ENCODE measurements at places on chromosomes 5 and 9.

- no peak for DNase-seq
These were observed 1231.1 kb upstream of the ACO1 start for GRCh38 chr9:31153250-31153840.

DNA sequence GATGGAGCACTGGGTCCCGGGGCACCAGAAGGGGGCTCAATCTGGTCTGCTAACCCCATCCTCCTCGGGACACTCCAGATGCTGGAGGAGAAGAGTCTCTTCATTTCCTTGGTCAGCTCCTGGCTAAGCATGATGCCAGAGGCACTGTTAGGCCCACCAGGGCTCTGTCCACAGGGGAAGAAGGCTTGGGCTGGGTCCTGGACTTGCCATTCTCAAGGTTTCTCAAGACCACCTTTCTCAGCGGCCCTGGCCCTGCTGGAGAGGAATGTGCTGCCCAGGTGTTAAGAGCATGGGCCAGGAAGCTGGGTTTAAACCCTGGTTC is 7.9 kb downstream of the SH2D3C start:
- DNase-seq, result no peak

DNA sequence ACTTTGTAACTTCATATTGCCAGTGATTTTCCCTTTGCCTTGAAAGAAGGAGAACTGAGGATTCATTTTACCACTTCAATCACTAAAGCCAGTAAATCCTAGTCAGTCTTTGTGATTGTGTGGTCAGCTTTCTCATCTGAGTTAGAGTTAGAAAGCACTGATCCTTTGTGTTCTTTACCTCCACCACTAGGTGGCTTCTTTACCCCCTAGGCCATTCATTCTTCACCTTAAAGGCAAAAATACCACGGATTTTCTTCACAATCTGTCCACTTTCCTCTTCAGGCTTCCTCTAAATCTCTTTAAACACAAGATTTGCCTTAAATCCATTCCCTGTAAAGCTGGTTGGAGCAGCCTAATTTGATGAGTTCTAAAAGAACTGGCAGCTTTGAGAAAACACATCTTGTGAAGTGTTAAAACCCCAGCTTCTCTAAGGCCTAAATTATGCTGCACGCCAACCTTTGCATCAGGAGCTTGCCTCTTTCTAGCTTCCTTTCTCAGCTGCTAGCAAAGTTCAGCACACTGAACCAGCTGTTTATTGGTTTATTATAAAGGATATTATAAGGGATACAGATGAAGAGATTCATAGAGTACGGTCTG is 20.4 kb downstream of the BDP1 start:
- DNase-seq, result peak; percentile 82

- no peak for DNase-seq
These were observed 5.3 kb downstream of the NSA2 start for GRCh38 chr5:74772359-74772758.

- DNase-seq, result no peak
These were observed 212.2 kb downstream of the MTRR start for GRCh38 chr5:8081179-8081578.

DNA sequence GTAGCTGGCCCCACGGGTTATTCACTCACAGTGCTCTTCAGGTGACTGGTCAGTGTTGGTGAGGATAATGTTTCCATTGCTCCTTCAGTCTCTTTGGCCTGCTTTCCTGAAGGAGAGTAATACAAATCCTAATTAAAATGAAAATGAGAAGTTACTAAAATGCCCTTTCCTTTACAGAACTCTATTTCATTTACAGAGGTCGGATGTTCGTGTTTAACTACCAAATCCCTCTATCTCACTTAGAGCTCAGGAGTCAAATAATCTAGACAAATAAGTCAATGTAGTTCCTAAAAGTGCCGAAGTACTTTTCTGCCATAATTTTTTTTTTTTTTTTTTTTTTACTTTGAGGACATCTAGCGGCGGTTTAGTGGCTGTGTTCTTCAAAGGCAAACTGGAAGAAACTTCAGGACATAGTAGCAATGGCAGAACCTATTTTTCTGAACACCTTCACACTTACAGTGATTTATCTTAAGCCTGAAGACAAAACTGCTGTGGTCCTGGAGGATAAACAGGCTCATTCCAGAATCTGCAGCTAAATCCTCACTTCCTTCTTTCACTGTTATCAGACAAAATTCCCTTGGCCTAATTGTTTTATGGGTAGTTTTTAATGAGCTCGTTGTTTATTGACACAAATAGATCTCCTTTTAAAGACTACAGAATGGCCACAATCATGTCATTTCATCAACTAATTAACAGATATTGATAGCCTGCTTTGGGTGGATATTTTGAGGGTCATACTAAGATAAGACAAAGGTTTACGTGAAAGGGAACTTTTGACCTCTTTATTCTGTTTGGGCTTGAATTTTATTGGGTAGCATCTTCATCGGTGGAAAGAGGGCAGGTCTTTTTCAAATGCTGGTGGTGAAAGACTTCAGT is 207.6 kb upstream of the DMRTA1 start:
- DNase-seq, result peak; percentile 57

- no peak for DNase-seq
These were observed 409.8 kb downstream of the NTRK2 start for GRCh38 chr9:85079349-85079748.

- DNase-seq, result no peak
These were observed 77.2 kb upstream of the CD180 start for GRCh38 chr5:67273689-67274356.

GRCh38 chr5:12174734-12175133 is 270.5 kb upstream of the CTNND2 start:
- no peak for DNase-seq

GRCh38 chr5:112579599-112580170 is 158.0 kb upstream of the APC start:
- peak; percentile 73 for DNase-seq

DNA sequence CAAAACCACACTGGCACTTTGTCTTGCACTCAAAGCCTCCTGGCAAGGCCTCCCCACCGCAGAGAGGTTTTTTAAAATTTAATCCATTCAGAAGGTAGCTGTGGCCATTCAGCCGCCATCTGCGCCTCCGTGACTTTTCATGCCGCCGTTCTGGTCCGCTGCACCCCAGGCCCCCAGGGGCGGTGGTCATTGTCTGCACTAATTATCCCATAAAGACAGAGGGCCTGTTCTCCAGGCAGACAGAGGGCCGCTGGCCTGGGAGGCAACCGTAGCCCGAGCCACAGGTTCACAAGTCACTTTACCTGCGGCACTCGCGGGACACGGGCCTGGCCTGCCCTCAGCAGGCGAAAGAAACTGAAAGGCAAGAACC is 49.4 kb downstream of the EXD3 start:
- DNase-seq, result no peak

- DNase-seq, result no peak
These were observed 5.4 kb downstream of the ISL1 start for GRCh38 chr5:51388488-51389287.

- DNase-seq, result no peak
These were observed 102.9 kb downstream of the ACER2 start for GRCh38 chr9:19511694-19512093.

GRCh38 chr5:131163276-131164119 is 1.6 kb downstream of the HINT1 start:
- peak; percentile 76 for DNase-seq

DNA sequence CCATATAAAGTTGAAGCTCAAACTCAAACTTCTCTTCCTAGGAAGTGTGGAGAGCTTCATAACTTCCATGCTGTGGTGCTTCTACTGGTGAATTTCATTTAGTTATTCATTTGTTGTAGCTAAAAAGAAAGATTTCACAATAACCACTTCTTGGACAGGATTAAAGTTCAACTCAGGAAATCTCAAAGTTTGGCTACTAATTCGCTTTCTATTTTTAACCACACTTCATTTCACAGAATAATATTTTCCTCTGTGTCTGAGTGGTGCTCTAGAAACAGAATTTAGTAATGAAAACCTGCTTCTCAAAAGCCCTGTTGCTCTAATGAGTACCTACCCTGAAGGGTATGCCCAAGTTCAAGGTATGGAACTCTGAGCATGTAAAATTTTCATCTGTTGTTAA is 73.9 kb downstream of the ACTBL2 start:
- no peak for DNase-seq

DNA sequence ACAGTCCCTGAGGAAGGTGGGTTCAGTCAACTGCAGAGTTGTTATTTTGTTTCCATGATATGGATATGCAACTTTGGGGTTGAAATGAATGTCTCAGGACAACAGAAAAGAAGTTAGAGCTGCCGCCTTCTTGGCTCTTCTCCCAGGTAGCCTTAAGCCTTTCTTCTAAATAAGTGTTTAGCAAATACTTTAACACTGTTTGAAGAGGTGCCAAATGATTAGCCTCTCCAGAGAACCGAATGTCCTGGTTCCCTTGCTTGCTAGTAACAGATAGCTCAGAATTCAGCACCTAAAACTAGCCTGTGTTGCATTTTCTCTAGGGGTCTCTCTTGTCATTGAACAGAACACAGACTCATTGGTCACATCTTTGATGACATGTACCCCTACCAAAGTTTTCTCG is 127.7 kb upstream of the PIK3R1 start:
- DNase-seq, result no peak

DNA sequence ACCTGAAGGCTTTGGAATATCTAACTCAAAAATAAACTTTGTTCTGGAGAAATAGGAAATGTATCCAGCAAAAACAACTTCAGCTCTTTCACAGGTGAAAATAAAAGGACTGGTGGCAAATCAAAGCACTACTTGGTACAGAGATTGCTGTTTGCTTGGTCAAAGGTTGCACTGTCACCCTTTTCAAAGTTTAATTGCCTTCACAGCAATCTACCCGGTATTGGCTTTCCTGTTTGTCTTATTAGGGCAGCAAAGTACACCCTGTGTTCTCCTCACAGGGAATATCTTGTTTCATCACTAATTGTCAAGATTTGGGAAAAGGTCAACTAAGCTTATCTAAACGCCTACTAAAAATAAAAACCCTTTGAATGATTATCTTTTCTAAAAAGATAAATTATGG is 214.1 kb upstream of the ADCY2 start:
- DNase-seq, result no peak

- no peak for DNase-seq
These were observed 203.5 kb upstream of the HAPLN1 start for GRCh38 chr5:83924171-83924570.

- DNase-seq, result no peak
These were observed 209.8 kb downstream of the ADAMTS6 start for GRCh38 chr5:65271906-65272305.

DNA sequence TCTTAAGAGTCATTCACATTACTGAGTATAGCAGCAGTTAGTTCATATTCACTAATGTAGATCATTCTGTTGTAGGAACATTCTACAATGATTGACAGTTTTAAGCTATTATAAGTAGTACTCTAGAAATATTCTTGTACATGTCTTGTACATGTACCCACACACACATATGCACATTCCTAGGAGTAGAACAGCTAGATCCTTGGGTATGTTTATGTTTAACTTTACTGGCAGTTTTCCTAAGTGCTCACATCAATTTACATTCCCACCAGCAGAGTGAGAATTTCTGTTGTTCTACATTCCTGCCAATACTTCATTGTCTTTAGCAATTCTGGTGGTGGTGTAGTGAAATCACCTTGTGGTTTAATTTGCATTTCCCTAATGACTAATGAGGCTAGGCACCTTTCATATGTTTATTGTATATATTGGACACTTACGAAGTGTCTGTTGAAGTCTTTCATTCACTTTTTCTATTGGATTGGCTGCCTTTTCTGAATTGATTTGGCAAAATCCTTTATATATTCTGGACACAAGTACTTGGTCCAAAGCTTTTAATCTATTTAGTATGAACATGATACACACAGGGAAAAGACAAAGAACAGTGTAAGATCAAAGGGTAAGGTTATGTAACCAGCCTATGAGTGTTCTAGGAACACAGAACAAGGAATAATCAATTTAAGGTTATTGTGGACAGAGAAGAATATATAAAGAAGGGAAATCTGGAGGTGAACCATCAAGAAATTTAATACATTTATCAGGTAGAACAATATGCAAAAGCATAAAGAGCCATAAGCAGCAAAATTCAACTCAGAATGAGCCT is 95.6 kb downstream of the MLLT3 start:
- peak; percentile 72 for DNase-seq

- no peak for DNase-seq
These were observed 56.8 kb upstream of the SYNPO start for GRCh38 chr5:150583541-150584225.

GRCh38 chr5:152642880-152643279 is 237.8 kb upstream of the NMUR2 start:
- no peak for DNase-seq

- DNase-seq, result no peak
These were observed 5.6 kb downstream of the TAL2 start for GRCh38 chr9:105667867-105668266.

GRCh38 chr5:90144625-90145327 is 264.8 kb downstream of the CETN3 start:
- DNase-seq, result no peak

GRCh38 chr5:138359621-138360020 is 7.1 kb downstream of the KDM3B start:
- DNase-seq, result no peak

DNA sequence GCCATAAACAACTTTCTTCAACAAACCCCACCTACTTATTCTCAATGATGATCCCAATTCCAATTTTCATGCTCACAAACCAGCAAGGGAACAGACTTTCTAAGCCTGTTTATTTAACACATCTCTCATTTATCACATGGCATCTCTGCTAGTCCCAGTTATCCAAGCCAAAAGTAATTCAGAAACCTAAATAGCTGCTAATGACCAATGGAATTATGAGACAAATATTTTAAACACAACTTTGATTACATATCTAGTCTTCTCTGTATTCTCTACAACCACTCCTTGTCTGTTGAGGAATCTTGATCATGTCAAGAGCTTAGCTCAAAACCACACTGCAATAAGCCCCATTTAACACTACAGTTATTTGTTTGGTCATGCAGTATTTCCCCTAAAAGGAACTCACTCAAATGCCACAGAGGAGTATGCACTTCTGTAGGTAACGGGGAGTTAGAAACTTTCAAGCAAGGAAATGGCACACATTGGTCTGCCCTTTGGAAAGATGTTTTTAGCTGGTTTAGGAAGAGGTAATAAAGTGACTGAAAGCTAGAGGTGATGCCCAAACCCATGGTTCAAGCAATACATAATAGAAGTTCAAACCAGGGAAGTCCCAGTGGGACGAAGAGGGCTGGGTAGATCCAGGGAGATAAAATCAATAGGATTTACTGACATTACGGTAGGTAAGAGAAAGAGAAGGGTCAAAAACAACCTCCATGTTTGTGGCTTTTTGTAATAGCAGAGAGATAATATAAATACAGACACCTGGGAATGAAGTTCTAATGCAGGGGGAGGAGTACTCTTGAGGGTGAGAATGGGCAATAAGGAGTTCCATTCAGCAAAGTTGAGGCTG is 42.1 kb upstream of the HTR4 start:
- DNase-seq, result no peak

GRCh38 chr5:130479045-130479804 is 575.0 kb downstream of the CHSY3 start:
- no peak for DNase-seq

DNA sequence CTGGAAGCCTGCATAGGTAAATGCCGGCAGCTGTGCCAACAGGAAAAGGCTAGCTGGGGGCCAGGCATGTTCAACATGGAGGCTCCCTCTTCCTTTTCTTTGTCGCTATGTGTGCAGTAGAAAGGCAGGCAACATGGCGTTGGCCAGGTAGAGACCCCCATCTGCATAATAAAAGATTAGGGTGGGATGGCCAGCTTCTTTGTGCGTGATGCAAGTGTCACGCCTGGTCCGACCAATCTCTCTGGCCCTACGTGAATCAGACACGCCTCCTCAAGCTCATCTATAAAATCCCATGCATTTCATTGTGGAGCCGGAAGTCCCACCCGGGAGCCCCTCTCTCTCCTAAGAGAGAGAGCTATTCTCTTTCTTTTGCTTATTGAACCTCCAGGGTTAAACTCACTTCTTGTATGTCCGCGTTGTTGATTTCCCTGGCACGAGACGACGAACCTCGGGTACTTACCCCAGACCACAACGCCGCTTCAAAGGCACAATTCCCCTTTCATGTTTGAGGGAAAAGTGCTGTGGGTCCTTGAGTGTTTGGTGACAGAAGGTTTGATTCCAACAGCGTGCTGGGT is 25.0 kb upstream of the C5orf47 start:
- DNase-seq, result no peak

Data from trophoblast cell (in vitro differentiated cells and primary cell).